ENCODE measurements at places on chromosomes 13 and 19.

- DNase-seq = no peak
Observed at GRCh38 chr13:79988573-79988972, 352.4 kb downstream of the SPRY2 start.

DNA sequence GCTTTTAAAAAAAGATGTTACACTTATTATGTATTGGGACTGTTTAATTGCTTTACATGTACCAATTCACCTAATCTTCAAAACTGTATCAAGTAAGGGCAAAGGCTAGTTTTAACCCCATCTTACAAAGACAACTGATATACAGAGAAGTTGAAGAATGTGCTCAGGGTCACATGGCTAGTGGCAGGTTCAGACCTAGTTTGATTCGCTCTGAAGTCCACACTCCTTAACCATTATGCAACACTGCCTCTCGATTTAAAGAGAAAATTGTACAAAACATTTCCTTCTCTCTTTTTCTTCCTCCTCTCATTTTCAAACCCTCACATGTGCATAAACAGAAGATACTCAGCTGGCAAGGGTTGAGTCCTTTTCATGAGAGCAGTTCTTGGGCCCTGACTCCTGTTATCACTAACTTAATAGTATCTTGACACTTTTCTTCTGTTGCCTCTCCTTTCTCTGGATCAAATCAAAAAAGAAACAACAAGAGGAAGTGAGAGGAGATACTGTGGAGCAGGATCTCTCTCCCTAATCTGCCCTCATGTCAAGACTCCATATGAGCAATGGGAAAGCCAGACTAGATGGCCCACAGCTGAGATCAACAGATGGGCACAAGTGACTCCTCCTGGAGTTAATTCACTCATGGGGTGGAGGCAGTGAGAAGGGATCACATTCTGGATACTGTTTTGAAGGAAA, 19.0 kb upstream of the N4BP2L1 start:
- DNase-seq = no peak

DNA sequence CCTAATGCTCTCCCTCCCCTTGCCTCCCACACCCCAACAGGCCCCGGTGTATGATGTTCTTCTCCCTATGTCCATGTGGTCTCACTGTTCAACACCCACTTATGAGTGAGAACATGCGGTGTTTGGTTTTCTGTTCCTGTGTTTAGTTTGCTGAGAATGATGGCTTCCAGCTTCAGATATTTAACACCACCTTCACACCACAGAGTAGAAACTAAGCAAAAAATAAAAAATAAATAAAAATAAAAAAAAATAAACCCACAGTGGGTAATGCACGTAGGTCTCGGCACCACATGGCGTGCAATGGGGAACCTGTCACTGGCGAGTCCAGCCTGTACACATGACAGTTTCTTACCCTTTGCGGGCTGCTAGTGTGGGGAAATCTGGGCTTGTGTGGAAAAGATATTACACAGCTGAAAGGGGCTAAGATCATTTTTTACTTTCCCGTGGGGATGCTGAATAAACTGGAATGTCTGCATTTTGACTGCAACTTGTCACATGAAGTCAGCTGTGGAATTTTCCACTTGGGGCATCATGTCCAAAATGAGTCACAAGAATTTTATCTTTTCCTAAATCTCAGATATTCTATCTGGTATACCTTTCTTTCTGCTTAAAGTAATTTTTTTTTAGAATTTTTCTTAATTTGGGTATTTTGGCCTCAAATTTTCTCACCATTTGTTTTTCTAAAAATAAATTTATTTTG, 170.5 kb downstream of the IRS2 start:
- no peak for DNase-seq

DNA sequence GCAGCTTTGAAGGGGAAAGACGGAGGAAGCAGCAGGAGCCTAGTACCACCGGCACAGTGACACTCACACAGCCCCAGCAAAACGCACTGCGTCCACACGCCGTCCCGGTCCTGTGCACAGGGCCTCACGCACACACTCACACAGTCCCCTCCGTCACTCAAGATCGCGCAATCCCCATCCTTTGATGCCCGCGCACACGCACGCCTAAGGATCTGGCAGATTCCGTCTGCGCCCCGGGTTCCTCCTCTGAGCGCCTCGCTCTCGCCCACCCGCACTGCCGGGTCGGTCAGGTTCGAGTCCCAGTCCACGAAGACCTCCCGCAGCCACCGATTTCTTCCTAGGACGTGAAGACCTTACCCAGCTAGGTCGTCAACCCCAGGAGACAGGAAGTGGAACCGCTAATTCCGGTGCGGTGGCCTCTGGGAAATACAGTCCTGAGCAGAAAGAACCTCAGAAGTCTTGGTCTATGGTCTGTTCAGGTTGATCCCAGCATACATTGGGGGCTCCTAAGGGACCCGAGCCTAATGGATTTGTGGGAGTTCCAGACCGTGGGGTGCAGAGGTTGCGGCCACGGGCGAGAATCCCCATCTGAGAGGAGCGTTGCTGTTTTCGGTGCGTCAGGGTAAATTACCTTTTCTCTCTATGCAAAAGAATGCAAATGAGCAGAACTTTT, at the start of gene ZNF780B:
Gene ZNF780B, minus strand, starts transcription at position 400 of the 673 bp plus-strand sequence. CDS start 5,899 bp downstream, outside the sequence.
- peak; percentile 74 for DNase-seq

GRCh38 chr19:1524287-1524971, 552 bp downstream of the PLK5 start:
- DNase-seq = no peak

GRCh38 chr13:46647512-46648065, 94.6 kb downstream of the LRCH1 start:
- DNase-seq = no peak

- DNase-seq = no peak
Observed at GRCh38 chr13:108225440-108225839, 7.2 kb downstream of the ABHD13 start.

DNA sequence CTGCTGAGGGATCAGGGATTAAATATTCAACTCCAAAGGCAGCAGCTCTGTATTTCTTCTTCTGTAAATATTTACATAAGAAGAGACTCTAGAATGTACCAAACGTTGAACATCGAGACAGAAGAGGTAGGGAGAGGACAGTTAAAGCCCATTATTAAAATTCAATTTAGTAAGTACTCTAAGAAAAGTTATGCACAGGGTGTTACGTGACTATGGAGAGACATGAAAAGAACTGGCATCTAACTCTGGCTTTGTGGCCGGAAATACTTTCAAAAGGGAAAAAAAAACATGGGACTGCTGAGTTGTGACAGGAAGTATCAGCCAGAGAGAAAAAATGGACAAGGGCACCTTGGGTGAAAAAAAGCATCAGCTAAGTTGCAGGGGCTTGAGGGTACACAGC, 36.7 kb downstream of the LNX2 start:
- no peak for DNase-seq

DNA sequence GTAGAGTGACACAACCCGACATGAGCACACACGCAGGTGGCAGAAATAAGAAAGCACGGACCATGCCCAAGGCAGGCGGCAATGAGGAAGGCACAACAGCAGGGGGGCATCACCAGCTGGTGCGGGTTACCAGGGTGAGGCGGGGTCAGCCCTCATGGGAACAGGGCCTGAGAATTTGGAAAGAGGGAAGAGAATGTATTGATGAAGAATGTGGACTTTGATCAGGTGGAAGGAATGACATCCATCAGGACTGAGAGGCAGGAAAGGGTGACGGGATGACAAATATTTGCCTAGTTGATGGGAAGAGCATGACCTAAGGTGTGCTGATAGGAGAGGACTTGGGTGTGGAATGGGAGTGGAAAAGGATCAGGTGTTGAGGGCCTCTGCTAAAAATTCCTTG, 177.5 kb downstream of the ABCC4 start:
- no peak for DNase-seq

GRCh38 chr13:45137526-45137925, 17.2 kb downstream of the GTF2F2 start:
- no peak for DNase-seq

GRCh38 chr19:1275260-1275975, at the start of gene FAM174C:
Gene FAM174C, plus strand, starts transcription at chr19:1275530. Its CDS starts 20 bp downstream, at chr19:1275550.
- peak; percentile 96 for DNase-seq

GRCh38 chr19:40139533-40140287, 49.0 kb upstream of the ZNF780A start:
- DNase-seq = no peak

GRCh38 chr13:49441312-49441711, 2.6 kb downstream of the CAB39L start:
- no peak for DNase-seq

- peak; percentile 46 for DNase-seq
Observed at GRCh38 chr19:1046117-1046626, 6.3 kb downstream of the ABCA7 start.

GRCh38 chr13:25574437-25575411, 202.9 kb downstream of the ATP8A2 start:
- peak; percentile 86 for DNase-seq

GRCh38 chr13:103284466-103284865, 218.2 kb upstream of the SLC10A2 start:
- no peak for DNase-seq

- no peak for DNase-seq
Observed at GRCh38 chr13:45918597-45918996, 67.0 kb upstream of the SIAH3 start.

- DNase-seq = no peak
Observed at GRCh38 chr13:109309625-109310363, 476.6 kb downstream of the IRS2 start.

- no peak for DNase-seq
Observed at GRCh38 chr19:49812452-49812996, 568 bp downstream of the FUZ start.

- no peak for DNase-seq
Observed at GRCh38 chr13:74796157-74796556, 662.0 kb upstream of the KLF12 start.

GRCh38 chr13:109630271-109630670, 156.1 kb downstream of the IRS2 start:
- no peak for DNase-seq

DNA sequence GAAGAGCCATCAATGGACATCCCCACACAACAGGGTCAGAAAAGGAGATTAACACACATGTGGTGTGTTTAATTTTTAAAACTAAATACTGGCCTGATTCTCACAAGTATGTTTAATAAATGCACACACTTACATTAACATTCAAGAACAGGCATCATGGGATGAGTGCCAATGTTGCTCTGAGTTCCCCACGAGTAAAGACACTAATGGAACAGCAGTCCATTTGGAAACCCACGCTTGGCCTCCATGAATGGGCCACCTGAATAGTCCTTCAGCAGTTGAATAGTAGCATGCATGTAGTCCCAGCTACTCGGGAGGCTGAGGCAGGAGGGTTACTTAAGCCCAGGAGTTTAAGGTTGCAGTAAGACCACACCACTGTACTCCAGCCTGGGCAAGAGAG, 195.2 kb upstream of the IPO5 start:
- no peak for DNase-seq

- DNase-seq = no peak
Observed at GRCh38 chr13:26299168-26299750, 45.3 kb downstream of the CDK8 start.

DNA sequence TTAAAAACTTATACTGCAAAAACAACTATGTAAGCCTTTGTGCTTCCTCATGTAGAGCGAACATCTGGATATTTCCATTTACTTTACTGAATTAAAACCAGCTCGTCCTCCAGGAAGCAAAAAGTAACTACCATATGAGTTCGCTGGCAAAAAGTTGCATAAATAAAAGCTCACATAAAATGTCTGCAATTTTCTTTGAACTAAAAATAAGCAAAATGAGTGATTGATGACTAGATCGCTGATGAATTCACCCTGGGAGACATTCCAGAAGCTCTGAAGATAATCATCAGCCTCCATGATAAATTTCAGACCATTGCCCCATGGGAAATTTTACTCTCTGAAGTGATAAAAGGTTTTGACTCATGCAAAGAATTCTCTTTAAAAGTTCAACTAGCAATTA, 67.3 kb upstream of the SACS start:
- DNase-seq = no peak

DNA sequence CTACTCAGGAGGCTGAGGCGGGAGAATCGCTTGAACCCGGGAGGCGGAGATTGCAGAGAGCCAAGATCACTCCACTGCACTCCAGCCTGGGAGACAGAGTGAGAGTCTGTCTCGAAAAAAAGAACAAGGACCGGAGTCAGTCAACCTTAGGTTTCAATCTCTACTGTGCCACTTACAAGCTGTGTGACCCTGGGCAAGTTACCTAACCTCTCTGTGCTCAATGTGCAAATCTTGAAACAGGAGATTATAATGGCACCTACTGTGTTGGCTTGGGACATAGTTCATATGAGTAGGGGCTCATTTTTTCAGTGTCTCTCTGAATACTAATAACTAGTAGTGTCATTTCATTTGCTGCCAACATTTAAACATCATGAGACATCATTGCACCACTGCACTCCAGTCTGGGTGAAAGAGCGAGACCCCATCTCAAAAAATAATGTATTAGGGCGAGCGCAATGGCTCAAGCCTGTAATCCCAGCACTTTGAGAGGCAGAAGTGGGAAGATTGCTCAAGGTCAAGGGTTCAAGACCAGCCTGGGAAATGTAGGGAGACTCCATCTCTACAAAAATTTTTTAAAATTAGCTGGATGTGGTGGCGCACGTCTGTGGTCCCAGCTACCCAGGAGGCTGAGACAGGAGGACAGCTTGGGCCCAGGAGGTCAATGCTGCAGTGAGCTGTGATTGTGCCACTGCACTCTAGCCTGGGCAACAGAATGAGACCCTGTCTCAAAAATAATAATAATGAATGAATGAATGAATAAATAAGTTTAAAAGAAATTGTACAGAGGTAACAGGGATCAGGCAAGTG, 5.5 kb downstream of the C3 start:
- DNase-seq = no peak

DNA sequence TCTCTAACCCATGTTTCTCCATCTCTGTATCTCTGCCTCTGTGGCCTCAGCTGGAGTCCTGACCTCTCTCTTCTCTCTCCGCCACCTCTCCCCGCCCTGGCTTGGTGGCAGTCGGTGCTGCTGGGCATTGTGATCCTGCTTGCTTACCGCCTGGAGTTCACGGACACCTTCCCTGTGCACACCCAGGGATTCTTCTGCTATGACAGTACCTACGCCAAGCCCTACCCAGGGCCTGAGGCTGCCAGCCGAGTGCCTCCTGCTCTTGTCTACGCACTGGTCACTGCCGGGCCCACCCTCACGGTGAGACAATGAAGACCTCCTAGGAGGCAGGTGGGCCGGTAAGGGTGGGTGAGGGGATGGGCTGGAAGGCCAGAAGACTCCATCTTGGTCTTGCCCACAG, 4.2 kb downstream of the PLPPR2 start:
- DNase-seq = no peak

DNA sequence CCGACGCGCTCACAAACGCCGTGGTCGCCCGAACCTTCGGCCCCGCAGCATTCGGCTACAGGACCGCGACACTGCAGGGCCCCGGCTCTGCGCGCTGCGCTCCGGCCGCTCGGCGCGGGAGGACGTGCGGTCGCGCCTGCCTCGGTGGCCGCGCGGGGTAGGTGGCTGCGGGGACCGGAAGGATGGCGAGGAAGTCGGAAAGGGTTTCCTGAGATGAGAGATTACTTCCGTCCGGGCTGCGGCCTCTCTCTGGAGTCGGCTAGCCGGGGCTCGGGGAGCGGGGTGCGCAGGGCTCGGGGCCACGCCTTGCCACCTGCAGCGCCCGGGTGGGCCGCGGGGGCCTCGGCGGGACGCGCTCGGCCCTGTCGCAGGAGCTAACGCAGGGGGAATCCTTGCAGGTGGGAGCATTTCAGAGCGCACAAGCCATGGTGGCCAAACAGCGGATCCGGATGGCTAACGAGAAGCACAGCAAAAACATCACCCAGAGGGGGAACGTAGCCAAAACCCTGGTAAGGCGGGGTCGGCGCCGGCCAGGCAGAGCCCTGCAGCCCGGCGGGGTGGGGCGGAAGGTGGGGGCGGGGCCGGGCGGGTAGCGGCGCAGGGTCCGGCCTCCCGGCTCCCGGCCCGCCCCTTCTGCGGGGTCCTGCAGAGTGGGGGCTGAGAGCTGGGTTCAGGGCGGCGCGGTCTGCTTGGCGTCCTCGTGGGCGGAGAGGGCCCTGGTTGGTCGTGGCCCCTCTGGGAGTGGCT, at the start of gene SERP2:
Gene SERP2, plus strand, starts transcription at position 224 of the 747 bp plus-strand sequence. Its CDS starts 202 bp downstream, at position 426.
- peak; percentile 84 for DNase-seq

Data from ecto neural progenitor cell (in vitro differentiated cells).